ENCODE measurements at places on chromosomes 1 and 21. TPM values are rescaled to one million over a fixed set of nuclear protein-coding genes. Genes with fewer than 3 reads are reported as not detected.
A peak's percentile ranks its signal among the peaks of the same experiment; 100 is the strongest.

CFAP126 gene
- not detected for total RNA-seq

IFI44L gene
- total RNA-seq, result 19.1 TPM

CLCA1 gene
- not detected for total RNA-seq

STUM gene
- total RNA-seq, result not detected

KCNE2 gene
- total RNA-seq, result not detected

AMPD1 gene
- 0.69 TPM for total RNA-seq

TRIM17 gene
- 0.30 TPM for total RNA-seq

PDC gene
- not detected for total RNA-seq

TNFRSF18 gene
- total RNA-seq, result 47.8 TPM

OR2L2 gene
- 0.35 TPM for total RNA-seq

GRCh38 chr1:44030605-44031251 is 534 bp downstream of the SLC6A9 start:
- no peaks in the 10 kb centered on the region for H3K36me3 ChIP-seq
- H3K27ac ChIP-seq, result peak overlapping the region; percentile 79
- H3K4me3 ChIP-seq, result no peak overlapping the region

DNA sequence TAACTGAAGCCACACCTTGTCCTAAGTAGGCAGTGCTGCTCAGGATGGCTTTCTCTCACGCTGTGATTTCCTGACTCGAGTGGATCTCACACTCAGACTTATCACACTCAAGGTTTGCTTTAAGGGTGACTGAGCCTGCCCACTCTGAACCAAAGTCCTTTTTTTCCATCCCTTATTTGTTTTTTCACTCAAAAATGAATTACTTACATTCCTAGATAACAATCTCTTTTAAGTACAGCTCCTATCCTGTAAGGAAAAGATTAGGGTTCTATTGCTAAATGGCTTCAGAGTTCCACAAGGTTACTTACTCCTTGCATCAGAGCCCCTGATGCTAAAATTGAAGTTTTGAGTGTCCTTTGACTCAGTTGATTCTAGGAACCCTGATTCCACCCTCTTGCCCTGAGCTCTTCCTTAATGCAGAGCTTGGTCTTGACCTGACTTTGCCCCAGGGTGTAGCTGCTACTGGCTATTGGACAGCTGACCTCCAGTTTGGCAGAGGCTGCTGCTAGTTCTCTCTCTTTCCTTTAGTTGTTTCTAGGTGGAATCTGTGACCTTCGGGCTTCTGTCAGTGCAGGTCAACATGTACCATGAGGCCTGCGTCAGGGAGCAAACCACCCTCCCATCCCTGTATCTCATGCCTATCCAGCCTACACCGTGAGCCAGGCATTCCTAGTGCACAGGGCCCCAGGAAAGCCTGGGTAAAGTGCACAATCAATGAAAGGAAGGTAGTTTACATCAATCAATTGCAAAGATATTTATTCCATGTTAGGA is 80.1 kb upstream of the CD55 start:
- no peak overlapping the region for H3K4me3 ChIP-seq
- no peak for DNase-seq
- H3K27me3 ChIP-seq, result no peaks in the 10 kb centered on the region
- no peaks in the 10 kb centered on the region for H3K4me1 ChIP-seq
- no peak overlapping the region for H3K27ac ChIP-seq

DNA sequence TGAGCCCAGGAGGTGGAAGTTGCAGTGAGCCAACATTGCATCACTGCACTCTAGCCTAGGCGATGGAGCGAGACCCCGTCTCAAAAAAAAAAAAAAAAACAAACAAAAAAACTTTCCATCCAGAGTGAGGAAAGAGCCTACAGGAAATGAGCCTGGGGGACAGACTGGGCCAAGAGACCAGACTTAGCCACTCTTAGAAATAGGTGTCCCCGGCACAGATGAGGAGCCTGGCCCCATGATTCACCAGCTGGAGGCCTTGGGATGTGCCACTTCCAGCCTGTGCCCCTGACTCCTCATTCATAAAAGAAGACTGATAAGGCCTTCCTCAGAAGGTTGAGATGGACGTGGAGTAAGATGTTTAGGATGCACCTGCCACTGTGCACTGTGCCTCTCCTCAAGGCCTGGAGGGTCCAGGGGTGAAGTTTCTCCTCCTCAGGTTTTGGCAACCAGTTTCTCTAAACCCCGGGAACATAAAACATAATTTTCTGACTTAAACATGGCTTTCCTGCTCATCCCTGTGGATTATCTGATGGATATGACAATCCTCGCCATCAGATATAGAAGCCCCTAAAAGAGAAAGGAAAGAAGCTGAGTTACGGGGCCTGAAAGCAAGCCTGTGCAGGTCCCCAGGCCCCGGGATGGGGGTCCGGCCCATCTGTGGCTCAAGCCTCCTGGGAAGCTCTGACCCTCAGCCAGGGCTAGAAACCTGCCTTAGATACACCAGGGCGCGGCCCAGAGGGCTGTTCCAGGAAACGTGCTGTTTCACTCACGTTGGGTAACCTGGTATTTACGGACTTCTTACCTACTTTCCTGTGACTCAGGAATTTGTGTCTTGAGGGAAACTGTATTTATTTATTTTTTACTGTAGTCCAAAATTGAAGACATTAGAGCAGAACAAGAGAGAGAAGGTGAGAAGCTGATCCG is 26.0 kb downstream of the MX1 start:
- no peaks in the 10 kb centered on the region for H3K27me3 ChIP-seq
- H3K36me3 ChIP-seq, result peaks cover 79% of the 10 kb centered on the region
- H3K4me1 ChIP-seq, result no peaks in the 10 kb centered on the region
- DNase-seq, result no peak
- H3K4me3 ChIP-seq, result no peak overlapping the region
- no peak overlapping the region for H3K27ac ChIP-seq

DNA sequence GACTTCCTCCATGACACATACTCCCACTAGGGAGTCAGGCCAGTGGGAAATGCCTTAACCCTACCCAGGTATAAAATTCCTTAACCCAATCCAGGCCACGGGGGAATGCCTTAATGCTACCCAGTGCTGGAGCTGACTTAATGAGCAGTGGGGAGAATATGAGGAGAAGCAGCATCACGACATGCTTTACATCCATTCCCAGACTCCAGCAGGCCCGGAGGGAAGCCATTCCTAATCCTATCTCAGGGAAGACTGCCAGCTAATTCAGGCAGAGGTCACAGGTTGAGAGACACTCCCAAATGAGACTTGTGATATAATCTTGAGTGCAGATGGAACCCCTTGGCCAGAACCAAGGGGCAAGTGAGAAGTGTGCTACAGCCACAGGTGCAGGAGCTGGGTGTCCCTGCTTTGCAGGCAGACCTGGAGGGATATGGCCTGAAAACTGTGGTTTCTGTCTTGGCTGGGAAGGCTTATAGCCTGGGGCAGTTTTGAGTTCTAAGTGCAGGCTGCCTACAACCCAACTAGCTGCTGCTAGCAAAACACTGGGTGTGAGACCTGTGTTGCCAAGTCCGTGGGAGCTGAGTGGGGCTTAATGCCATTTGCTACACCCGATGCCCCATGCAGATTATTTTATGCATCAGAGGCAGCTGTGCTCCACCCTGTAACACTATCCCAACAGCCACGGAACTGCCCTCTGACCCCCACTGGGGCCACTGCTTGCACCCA is 45.1 kb upstream of the GUCA2A start:
- H3K36me3 ChIP-seq, result peaks cover 24% of the 10 kb centered on the region
- H3K27ac ChIP-seq, result no peak overlapping the region

GRCh38 chr1:116569776-116570357 is 959 bp downstream of the CD58 start:
- H3K4me3 ChIP-seq, result peak overlapping the region; percentile 98
- peaks cover 43% of the 10 kb centered on the region for H3K4me1 ChIP-seq
- H3K36me3 ChIP-seq, result no peaks in the 10 kb centered on the region
- no peaks in the 10 kb centered on the region for H3K27me3 ChIP-seq
- peak overlapping the region; percentile 93 for H3K27ac ChIP-seq
- peak; percentile 62 for DNase-seq

GRCh38 chr21:25964015-25964414 is 206.6 kb downstream of the APP start:
- no peaks in the 10 kb centered on the region for H3K4me1 ChIP-seq
- no peak overlapping the region for H3K27ac ChIP-seq
- no peaks in the 10 kb centered on the region for H3K36me3 ChIP-seq
- no peak for DNase-seq
- H3K27me3 ChIP-seq, result no peaks in the 10 kb centered on the region

GRCh38 chr1:107378426-107378825 is 237.6 kb downstream of the NTNG1 start:
- H3K27ac ChIP-seq, result no peak overlapping the region
- no peaks in the 10 kb centered on the region for H3K27me3 ChIP-seq
- no peak overlapping the region for H3K4me3 ChIP-seq
- H3K36me3 ChIP-seq, result no peaks in the 10 kb centered on the region
- no peak for DNase-seq

- H3K27ac ChIP-seq, result no peak overlapping the region
- no peak for DNase-seq
- H3K4me3 ChIP-seq, result no peak overlapping the region
These were observed 26.8 kb downstream of the S100A6 start for GRCh38 chr1:153509036-153509435.

- no peak overlapping the region for H3K4me3 ChIP-seq
- peaks cover 8% of the 10 kb centered on the region for H3K36me3 ChIP-seq
- no peak overlapping the region for H3K27ac ChIP-seq
- no peak for DNase-seq
- peaks cover 25% of the 10 kb centered on the region for H3K4me1 ChIP-seq
- no peaks in the 10 kb centered on the region for H3K27me3 ChIP-seq
These were observed 49.7 kb downstream of the AHDC1 start for GRCh38 chr1:27554293-27554692.

- peaks cover 72% of the 10 kb centered on the region for H3K36me3 ChIP-seq
- no peak for DNase-seq
- no peak overlapping the region for H3K4me3 ChIP-seq
- H3K27ac ChIP-seq, result no peak overlapping the region
These were observed 17.9 kb downstream of the TENT5C start for GRCh38 chr1:117623698-117624097.

DNA sequence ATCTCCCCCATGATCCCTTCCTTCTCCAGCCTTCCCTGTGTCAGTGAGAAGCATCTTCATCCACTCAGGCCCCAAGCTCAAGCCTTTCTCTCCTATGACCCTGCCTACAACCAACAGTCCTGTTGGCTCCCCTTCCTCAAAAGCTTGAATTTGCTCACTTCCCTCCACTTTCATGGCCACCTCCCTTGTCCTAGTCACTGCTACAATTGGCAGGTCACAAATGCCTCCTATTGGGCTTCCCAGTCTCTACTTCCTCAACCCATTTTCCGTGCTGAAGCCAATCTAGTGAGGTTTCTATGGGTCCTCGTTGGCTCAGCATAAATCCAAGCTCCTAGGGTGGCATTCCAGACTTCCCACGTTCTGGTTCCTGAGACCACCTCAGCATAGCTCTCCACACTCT is 40.2 kb upstream of the SLC6A9 start:
- H3K4me3 ChIP-seq, result no peak overlapping the region
- no peak for DNase-seq
- no peak overlapping the region for H3K27ac ChIP-seq
- H3K27me3 ChIP-seq, result no peaks in the 10 kb centered on the region
- H3K36me3 ChIP-seq, result no peaks in the 10 kb centered on the region

DNA sequence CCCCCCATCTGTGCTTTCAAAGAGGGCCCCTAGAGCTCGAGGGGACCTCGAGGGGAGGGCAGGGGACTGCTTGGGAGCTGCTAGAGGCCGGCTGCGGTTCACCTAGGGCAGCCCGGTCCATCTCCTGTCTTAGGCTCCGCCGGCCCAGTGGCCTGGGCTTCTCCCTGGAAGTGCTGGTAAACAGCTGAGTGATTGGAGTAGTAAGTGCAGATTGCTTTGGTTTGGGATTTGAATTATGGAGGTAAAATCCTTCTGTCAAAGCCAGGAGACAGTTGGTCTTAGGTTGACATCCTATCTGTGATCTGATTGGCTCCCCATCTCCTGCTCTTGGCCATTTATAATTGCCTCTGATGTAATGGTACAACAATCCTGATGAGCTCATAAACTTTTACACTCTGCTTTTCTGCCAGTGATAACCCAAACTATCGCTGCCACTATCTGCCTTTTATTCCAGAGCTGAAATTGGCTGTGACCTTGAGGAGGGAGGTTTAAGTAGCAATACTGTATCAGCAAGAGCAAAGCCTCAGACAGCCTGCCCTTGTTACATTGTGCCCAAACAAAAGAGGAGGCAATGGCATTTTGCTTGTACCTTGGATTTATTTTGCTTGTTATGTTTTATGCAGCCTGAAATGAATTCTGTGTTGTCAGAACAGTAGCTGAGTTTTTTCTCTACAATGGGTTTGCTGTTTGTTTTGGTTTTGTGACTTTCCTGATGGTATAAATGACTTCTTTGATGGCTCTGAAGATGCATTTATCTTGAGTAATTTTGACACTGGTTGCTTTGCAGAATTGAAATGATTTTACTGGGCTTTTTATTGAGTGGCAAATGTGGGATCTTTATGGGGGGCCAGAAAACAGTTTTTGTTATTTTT is 2.4 kb downstream of the ARID1A start:
- DNase-seq, result peak; percentile 41
- H3K4me1 ChIP-seq, result peaks cover 72% of the 10 kb centered on the region
- H3K36me3 ChIP-seq, result no peaks in the 10 kb centered on the region
- H3K27ac ChIP-seq, result peak overlapping the region; percentile 89
- peak overlapping the region; percentile 95 for H3K4me3 ChIP-seq

DNA sequence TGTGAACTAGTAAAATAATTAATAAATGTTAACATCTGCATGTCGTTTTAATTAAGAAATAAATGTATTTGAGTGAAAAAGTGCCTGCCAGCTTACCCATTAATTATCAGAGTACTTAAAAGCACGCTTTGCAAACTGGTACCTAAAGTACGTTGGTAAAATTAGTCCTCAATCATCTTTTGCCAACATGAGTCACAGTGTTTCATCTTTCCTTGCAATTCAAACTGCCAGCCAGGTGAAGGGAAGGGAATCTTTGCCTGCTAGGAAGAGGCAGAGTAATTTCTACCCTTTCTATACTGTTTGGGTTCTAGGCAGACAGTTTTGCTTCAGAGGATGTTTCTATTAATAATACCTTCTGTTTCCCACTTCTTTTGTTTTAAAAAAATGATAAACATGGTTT is 57.2 kb upstream of the CNIH3 start:
- no peak overlapping the region for H3K27ac ChIP-seq
- H3K4me3 ChIP-seq, result no peak overlapping the region
- no peaks in the 10 kb centered on the region for H3K4me1 ChIP-seq
- no peak for DNase-seq
- no peaks in the 10 kb centered on the region for H3K27me3 ChIP-seq
- no peaks in the 10 kb centered on the region for H3K36me3 ChIP-seq

- no peak for DNase-seq
- no peaks in the 10 kb centered on the region for H3K36me3 ChIP-seq
- H3K27me3 ChIP-seq, result peaks cover 4% of the 10 kb centered on the region
- H3K4me3 ChIP-seq, result no peak overlapping the region
- no peak overlapping the region for H3K27ac ChIP-seq
- H3K4me1 ChIP-seq, result no peaks in the 10 kb centered on the region
These were observed 114.1 kb downstream of the TNR start for GRCh38 chr1:175629318-175629694.

Measured in CD4-positive, CD25-positive, alpha-beta regulatory T cell (primary cell).